NCI-H1048 (cell line): ENCODE measurements at places on chromosomes 11 and 22.

- DNase-seq = no peak
Measured at GRCh38 chr11:127217452-127218274, 217.1 kb upstream of the KIRREL3 start.

DNA sequence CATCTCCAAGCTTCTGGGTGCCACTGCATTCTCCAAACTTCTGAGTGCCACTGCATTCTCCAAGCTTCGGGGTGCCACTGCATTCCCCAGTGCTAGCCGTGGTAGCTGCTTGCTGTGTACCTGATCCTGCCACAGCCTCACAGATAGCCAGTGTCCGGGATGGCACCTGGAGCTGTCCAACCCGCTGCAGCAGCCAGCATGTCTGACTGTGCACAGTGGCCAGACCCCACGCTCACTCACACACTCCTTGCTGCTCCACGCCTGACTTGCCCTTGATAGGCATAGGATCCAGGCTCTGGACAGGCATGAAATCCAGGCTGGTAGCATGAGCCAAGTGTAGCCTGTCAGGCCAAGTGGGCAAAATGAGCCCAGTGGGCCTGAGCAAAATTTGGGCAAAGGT, 465.0 kb downstream of the GUCY1A2 start:
- no peak for DNase-seq

DNA sequence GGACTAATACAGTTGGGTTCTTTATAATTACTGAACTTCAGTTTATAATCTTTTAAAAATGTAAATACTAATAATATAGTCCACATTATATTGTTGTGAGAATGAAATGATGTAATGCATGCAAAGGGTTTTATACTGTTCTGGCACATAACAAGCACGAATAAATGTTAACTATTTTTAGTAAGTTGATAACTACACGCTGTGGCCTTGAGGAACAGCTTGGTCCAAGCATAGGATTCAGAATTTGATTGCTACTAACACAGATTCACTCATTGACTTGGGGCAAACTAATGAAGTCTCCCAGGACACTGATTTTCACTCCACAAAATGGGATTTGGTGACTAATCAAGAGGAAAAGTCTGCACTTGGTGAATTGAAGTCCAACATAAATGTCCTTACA, 38.3 kb downstream of the KCNA4 start:
- no peak for DNase-seq

- DNase-seq = no peak
Measured at GRCh38 chr22:42314709-42315391, 44.4 kb upstream of the TCF20 start.

- no peak for DNase-seq
Measured at GRCh38 chr11:7457211-7457610, 28.1 kb upstream of the OLFML1 start.

- no peak for DNase-seq
Measured at GRCh38 chr11:120027546-120028180, 110.2 kb downstream of the TRIM29 start.

DNA sequence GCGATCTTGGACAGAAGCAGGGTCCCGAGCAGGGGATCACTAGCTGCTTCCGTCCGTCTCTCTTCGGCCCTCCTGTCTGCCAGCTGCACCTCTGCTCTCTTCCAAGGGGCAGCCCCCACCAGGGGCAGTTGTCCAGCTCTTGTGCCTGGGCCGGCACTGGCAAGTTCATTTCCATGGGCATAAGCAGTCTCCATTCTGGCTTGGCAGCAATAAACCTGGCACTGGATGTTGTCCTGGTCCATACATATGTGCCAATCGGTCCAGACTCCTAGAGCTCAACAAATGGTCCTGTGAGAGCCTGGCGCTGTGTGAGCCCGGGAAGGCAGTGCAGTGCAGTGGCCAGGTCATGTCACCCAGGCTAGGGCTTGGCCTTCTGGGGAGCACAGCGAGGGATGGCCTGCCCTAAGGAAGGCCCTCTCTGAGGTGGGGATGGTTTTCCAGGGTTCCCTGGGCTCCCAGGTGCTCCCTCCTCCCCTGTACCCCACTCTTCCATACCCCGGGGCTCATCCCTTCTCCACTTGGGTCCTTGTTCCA, 60.4 kb downstream of the RPS6KA4 start:
- DNase-seq = no peak

GRCh38 chr11:115383431-115383830, 120.8 kb downstream of the CADM1 start:
- no peak for DNase-seq

DNA sequence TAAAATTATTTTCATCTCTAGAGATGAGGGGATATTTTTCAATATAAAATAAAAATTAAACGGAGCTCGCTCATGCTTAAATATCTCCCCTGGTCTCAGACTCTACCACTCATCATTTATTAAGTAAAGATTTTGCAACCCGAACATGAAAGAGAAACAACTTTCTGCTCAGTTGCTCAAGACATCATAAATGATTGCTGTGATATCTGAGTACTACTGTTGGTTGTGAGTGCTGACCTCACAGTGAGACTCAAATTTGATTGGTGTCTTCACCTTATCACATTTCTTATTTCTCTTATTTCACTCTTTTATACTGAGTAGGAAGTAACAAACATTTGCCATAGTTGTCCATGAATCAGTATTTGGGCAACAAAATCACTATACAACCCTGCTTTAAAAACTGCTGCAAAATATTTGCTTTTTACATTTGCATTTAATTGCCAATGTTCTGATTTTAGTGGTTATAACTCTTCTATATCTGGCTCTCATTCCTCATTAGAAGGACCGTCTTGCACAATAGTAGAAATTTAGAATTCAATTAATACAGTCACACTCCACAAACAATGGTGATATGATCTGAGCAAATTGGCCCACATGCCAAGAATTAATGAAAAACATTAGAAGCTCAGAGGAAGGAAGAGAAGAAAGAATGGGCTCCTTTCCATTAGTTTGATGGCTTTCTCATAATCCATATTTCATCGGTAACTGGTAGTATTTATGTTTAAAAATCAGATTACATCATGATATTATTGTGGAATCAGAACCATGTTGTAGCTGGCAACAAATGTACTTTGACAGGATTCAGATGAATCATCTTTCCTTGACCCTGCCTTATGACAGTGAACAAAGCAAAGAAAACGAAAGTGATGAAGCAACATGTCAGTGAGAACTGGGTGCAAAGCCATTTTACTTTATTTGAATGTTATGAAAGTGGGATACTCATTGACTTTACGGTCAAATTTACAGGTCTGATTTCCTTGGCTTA, 973.6 kb upstream of the TENM4 start:
- DNase-seq = no peak

DNA sequence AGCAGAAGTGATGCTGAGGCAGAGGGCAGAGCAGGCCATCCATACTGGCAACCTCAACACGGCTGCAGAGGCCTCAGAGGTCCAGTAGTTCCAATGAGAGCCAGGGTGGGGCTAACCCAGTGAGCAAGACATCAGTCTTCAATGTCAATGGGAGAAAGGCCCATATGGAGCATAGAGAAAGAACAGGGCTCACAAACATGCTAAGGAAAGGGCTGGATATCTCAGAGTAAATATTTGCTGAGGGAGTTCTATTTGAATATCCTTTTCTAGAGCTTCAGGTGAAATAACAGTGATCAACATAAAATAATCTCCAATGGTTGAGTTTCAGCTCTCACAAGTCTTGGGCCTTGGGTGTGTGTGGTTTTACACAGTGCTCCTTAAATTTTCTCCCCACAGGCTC, 50.8 kb upstream of the CCDC90B start:
- no peak for DNase-seq
